ENCODE measurements at places on chromosomes 2 and 18.

- DNase-seq: no peak
Measured at GRCh38 chr2:1503471-1504310, 90.4 kb downstream of the TPO start.

- DNase-seq: no peak
Measured at GRCh38 chr2:126221506-126221905, 434.5 kb upstream of the GYPC start.

DNA sequence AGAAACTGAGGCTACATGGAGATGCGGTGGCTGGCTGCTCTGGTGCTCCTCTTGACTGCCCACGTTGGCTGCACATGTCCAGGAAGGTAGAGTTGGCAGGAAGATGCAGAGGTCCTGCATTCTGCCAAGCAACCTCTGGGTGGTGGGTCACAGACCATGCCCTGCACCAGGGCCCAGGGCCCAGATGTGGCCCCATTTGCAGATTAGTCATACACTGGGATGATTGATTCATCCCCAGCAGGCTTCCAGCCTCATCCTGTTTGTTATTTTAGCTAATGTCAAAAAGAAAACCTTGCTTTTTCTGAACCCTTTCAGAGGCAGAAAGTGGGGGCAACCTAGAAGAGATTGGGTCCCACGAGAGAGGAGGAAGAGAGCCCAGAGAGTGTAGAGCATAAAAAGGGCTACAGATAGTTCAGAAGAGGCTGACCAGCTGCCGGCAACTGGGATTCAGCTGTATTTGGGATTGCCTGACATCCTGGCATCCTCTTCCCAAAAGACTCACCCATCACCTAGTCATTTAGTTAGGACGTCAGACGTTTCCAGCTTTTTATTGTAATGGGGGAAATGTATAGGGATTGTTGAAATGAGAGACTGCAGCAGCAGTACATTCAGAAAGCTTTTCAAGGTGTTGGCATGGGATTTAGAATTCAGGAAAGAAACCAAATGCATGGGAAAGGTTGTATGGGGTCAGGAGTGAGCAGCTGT, 101.9 kb downstream of the CTIF start:
- no peak for DNase-seq

DNA sequence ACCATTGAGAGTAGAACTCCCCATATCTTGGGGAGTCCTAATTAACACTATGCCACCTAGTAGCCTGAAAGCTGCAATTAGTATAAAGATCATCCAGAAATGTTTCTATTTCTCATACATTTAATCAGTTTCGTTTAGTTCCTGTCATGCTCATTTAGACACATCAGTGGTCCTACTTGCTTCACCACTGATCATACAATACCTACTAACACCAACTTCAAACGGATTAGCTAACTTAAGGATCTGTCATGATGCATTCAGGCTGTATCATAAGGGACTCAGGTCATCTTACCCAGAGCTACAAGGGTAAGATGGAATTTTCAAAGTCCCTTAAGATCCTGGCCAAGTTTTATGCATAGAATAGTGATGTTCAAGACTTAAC, 6.8 kb downstream of the SRSF7 start:
- no peak for DNase-seq

GRCh38 chr18:10950080-10950875, 199.1 kb downstream of the PIEZO2 start:
- DNase-seq: no peak

DNA sequence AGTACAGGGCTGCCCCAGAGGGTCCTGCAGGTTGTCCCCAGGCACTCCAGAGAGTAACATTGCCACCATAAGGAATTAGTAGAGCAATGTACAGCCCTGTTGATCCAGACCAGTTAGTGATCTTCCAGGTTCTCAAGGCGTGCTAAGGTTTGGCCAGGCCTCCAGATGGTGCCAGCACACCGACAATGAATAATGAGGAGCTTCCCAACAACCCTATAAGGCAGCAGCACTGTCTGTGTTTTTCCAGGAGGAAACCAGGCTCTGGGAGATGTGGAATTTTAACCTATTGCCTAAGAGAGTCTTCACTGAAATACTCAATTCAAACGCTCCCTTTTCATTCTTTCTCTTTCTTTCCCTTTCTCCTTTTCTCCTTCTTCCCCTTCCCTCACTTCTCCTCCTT, 122.1 kb downstream of the MGAT5 start:
- no peak for DNase-seq

DNA sequence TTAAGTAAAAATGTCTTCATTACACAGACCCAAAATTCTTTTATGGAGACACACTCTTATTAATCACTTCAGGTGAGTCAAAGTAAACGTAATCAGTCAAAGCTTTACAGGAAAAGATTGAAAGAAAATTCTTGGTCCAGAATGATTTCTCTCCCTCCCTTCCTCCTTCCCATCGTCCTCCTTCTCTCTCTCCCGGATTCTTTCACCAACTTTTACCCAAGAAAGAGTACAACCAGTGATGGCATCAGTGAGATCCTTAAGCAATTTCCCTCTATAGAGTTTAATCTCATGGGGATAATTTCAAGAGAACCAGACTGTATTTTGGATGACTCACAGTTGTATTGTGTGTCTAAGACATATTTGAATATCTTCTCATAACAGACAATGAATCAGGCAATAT, 258.1 kb downstream of the ALK start:
- no peak for DNase-seq

GRCh38 chr18:3029215-3029952, 16.4 kb upstream of the LPIN2 start:
- no peak for DNase-seq

DNA sequence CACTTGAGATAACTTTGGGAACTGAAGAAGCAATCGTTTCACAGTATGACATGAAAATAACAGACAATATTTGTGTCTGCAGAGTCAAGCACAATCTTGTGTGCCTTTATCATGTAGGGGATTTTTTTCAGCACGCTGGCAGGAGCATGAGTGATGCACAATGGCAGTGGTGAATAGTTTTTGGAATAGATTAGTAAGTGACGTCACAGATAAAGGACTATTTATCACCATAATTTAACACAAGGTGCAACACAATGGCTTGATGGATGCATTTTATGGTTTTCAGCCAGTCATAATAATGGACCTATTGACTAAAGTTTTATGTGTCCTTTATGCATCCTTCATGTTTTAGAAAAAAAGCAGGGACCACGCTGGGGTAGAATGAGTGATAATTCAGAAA, 559.8 kb upstream of the FANCL start:
- no peak for DNase-seq

GRCh38 chr18:45416168-45416567, 199.1 kb upstream of the SLC14A2 start:
- DNase-seq: no peak

DNA sequence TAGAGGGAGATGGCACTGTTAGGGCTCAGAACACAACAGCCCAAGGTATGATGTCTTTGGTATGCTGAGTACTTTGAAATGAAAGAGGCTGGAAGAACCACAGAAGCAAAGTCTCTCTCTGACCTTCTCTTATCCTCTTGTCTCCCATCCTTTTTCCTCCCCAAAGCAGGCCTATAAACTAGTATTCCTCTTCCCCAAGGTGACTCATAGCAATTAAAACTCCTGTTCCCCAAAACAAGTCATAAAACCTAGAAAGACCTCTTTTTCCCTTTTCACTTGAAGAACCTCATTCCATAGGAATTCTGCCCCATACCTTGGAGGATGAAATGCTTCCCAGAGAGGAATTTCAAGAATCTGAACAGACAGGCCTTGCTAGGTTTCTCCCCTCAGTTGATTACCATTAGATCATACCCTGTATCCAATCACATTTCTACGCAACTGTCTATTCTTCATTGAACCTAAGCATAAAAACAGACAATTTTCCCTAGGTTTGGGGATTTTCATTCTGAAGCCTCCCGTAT, 25.7 kb downstream of the MDH1 start:
- no peak for DNase-seq

- no peak for DNase-seq
Measured at GRCh38 chr2:95068256-95068655, 42.7 kb downstream of the MAL start.
